ENCODE measurements at places on chromosomes 4 and X.

DNA sequence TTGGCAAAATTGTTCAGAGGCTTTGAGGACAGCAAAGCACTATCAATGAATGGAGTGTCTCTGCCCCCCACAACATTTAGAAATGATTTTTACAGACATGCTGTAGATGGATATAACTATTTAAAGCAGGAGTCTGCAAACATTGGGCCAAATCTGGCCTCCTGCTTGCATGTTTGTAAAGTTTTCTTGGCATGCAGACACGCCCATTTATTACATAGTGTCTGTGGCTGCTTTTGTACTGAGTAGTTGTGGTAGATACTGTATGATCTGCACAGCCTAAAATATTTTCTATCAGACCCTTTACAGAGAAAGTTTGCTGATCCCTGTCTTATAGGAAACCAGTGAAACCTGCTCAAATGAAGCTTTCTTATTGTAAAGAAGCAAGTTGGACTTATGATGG is 45.5 kb upstream of the PHEX start:
- DNase-seq: no peak

DNA sequence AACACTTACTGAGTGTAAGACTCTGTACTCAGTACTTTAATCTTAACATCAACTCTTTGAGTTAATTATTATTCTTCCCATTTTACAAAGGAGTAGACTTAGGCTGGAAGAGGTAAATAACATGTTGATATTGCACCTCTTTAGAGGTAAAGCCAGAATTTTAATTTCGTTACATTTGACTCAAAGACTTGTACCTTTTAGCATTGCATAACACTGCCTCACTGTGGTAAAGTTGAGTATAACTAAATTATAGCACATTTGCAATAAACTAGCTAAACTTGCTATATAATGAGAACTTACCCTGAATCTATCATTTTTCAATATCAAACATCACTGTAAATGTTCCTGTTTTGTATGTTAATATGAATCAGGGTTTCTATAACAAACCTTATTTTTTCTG is 218.5 kb downstream of the PRR32 start:
- DNase-seq: no peak

DNA sequence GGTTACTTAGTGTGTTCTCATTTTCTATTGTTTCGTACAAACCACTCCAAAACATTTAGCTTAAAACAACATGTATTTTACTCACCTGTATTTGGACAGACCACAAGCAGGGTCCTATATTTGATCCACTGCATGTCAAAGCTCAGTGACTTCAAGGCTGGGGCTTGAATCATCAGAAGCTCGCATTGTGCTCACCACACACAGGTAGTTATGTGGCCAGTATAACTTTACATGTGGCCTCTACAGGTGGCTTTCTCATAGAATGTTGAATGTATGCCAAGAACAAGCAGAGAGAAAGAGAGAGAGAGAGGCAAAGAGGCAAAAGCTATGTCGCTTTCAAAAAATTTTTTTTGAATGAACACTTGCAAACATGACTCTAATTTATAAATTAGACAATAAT is 107.6 kb downstream of the QRFPR start:
- no peak for DNase-seq

DNA sequence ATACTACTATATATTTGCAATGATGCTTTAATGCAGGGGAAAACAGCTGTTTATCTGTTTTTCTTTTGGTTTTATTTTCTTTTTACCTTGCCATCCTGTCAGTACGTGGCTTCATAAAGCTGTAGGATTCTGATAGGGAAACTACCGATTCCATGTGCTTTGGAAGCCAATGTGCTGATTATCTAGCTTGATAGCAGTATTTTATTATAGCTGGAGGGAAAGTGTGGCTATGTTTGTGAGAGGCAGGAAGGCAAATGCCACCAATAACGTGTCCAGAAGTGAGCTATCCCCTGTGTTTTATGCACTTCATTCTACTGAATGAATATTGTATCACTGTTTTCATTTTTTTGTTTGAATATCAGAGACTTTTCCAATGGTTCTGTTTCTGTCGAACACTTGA is 43.7 kb downstream of the IL15 start:
- DNase-seq: no peak

- DNase-seq: no peak
Observed at GRCh38 chr4:152524427-152524826, 11.5 kb downstream of the FBXW7 start.

DNA sequence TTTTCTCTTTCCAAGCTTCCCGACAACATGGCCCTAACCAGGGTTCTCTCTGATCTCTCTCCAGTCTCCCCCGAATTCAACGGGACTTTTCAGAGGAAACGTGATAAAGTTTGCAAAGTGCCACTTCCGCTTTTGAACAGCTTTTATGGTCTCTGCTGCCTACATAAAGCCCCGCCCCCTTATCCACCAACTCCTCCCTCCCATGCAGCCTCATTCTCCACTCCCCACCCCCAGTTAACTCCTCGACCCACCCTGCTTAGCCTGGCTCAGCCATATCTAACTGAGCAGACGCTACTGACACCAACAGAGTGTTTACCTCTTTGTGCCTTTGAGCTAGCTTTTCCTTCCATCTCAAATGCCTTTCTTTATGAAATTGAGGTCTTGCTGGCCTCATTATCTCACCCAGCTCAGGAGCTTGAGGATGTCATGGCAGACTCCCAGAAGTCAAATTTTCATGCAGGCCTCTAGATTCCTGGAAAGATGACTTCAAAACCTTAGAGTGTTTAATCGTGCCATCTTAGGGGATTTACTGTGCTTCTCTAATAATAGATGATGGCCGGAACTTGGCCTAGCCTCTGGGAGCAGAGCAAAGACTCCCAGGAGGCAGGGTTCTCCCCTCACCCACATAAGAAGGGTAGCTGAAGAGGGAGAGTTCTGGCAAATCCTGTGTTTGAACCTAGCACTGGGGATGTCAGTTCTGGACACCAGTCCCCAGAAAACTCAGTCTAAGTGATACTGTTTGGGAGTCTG is 606.0 kb downstream of the BCOR start:
- no peak for DNase-seq

DNA sequence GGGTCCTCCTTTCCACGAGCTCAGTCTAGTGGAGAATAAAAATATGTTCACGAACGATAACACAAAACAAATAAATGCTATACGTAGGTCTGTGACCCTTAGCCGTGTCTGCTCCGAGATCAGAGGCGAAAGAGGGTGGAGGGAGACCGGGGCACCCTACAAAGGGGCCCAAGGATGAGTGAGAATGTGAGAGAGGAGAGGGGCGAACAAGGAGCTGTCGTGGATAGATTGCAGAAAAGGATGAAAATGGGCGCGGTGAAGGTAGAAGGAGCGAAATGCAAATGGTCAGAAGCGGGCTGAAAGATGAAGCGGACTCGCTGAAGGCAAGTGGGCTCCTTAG is 6.2 kb upstream of the ZBTB33 start:
- DNase-seq: no peak

GRCh38 chrX:35380808-35381700 is 417.1 kb upstream of the MAGEB16 start:
- no peak for DNase-seq

- no peak for DNase-seq
Observed at GRCh38 chr4:143374771-143375170, 38.1 kb downstream of the GAB1 start.

GRCh38 chr4:167021545-167022155 is 212.6 kb downstream of the SPOCK3 start:
- DNase-seq: no peak
